ENCODE measurements at places on chromosomes 3 and 15. TPM values are rescaled to one million over a fixed set of nuclear protein-coding genes. Genes with fewer than 3 reads are reported as not detected.

KCNMB2 gene
- 27.4 TPM for total RNA-seq

HYAL3 gene
- 12.0 TPM for total RNA-seq

SCAANT1 gene
- total RNA-seq: not detected

NPAP1 gene
- not detected for total RNA-seq

FBXO40 gene
- under 0.01 TPM for total RNA-seq

ACP3 gene
- 0.59 TPM for total RNA-seq

CLDN1 gene
- total RNA-seq: 0.59 TPM

GOLGA6B gene
- not detected for total RNA-seq

All from RPMI7951 (cell line).